ENCODE measurements at places on chromosomes 2 and 18.
A peak's percentile ranks its signal among the peaks of the same experiment; 100 is the strongest.

- no peak for DNase-seq
These were observed 6.9 kb upstream of the TEX261 start for GRCh38 chr2:71001592-71001927.

DNA sequence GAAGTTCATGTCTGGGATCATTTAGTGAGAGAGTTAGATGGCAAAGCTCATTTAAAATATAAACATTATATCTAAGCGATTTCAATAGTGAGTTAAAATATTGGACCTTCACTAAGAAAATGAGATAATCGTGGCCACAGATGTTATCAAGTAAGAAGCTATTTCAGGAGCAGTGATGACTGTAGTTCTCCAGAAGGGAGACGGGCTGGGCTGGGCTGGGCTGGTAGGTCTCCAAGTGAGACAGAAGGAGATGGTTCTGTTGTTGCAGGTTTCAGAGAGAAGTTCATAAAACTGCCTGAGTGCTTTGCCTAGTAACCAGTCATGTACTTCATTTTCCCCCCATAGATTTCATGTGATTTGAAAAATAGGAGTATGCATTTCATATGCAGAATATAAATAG lies 130.1 kb upstream of the DAPL1 start:
- no peak for DNase-seq

DNA sequence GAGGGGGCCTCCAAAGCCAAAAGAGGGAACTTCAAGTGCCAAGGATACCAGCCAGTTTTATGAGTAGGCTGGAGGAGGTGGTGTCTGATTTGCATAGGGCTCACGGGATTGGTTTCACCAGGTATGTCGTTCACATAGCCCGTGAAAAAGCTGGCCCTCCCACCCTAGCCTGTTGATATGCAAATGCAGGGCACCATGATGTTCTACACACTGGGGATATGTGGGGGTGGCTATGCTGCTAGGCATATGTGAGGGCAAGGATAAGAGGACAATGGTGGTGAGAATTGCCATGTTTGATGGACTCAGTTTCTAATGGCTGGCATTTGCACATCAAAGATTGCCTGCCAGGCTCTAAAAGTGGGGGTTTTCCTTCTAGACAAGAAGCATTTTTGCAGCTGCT lies 378.6 kb downstream of the DPP10 start:
- no peak for DNase-seq

DNA sequence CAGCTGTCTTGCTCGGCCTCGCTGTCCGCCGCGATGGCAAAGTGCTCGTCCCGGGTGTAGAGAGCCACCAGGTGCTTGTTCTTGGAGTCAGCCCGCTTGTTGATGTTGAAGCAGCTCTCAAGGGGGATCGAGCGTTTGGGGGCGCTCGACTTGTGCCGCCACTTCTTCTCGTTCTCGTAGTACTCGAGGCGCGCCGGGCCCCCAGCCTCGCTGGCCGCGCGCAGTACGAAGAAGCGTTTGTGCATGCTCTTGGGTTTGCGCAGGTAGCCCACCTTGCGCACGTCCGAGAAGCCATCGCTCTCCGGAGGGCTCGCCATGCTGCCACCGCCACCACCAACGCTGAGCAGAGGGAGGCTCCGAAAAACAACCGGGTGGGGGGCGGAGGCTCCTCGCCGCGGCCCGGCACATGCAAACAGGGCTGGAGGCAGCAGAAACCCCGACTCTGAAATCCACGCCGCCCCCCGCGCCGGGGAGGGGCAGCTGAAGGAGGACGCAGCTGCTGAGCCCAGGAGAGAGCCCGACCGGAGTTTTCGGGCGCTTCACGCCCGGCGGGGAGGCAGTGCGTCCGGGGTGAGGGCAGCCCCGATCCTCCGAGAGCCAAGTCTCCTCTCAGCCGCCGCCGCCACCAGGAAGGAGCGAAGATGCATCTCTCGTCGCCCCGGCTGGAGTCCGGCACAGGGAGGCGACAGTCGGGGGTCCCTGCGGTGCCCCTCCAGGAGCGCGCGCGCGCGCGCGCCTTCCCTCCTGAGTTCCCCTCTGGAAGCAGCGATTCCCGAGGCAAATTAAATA lies 1.0 kb downstream of the IRS1 start:
- peak; percentile 77 for DNase-seq

DNA sequence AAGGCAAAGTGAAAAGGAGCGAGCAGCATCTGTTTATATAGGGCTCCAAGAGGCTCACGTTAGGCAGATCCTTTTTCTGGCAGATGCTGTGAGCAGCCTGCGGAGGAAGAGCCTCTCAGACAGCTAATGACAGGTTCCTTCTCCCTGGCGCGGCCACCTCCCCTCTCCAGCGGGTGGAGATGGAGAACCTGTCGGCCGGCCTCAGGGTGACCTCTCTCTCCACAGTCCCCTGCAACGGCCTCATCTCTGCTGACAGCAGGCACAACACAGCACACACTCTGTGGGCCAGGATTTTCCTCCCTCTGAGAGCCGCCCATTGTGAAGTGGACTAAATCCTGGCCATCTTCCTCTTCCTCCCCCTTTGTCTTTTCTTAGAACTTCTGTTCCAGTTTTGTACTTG lies 119.8 kb downstream of the PRKCE start:
- no peak for DNase-seq

GRCh38 chr2:136173126-136173525 lies 55.2 kb upstream of the CXCR4 start:
- DNase-seq = no peak
